Osteoblast (primary cell): ENCODE measurements at places on chromosomes 4 and X.
A peak's percentile ranks its signal among the peaks of the same experiment; 100 is the strongest.

DNA sequence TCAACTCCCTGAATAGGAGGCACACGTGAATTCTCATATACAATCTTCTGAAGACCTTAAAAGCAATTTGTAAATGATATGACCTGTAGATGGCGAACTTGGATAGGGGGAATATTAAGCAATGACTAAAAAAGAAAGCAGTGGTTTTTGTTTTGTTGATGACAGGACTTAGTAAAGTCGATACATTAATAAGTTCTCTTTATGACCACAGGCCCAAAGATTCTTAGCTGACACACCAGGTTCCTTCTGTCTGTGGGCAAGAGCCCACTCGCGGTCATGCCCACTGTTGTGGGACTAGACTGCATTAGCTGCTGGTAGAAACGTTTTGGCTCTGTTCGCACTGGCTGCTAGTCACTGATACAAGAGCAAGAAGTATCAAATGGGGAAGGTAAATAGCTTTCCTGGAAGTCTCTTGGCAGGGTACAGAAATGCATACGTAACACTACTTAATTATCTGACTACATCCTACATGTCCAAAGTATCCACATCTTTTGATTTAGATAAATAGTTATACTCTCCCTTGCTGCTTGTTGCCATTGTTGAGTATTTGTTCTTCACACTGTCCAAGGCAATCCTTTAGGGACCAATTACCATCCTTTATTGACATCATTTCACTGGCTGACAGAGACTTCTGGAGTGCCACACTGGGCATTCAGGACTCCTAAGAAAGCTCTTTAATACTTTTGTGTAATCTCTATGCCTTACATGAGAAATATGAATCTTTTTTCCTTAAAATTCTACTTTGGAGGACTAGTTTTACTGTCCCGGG is 31.0 kb downstream of the ALPK1 start:
- DNase-seq = peak; percentile 26

- no peak for DNase-seq
Observed at GRCh38 chr4:143347484-143348111, 10.9 kb downstream of the GAB1 start.

DNA sequence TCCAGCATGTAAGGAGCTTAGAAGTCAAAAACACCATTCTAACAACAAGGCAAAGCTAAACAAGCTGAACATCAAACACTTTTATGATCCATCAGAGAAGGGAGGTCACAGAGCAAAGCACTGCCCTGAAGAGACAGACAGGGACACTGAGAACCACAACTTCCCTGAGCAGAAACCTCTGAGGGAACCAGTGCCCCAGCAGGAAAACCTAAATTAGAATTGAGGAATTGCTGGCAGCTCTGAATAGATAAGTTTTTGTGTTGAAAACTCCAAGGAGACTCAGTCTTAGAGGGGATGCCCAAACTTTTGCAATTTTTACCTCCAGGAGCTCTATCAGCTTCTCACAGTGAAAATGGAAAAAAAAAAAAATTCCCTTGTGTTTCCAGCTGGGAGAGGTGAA is 83.0 kb upstream of the MAPK10 start:
- no peak for DNase-seq

DNA sequence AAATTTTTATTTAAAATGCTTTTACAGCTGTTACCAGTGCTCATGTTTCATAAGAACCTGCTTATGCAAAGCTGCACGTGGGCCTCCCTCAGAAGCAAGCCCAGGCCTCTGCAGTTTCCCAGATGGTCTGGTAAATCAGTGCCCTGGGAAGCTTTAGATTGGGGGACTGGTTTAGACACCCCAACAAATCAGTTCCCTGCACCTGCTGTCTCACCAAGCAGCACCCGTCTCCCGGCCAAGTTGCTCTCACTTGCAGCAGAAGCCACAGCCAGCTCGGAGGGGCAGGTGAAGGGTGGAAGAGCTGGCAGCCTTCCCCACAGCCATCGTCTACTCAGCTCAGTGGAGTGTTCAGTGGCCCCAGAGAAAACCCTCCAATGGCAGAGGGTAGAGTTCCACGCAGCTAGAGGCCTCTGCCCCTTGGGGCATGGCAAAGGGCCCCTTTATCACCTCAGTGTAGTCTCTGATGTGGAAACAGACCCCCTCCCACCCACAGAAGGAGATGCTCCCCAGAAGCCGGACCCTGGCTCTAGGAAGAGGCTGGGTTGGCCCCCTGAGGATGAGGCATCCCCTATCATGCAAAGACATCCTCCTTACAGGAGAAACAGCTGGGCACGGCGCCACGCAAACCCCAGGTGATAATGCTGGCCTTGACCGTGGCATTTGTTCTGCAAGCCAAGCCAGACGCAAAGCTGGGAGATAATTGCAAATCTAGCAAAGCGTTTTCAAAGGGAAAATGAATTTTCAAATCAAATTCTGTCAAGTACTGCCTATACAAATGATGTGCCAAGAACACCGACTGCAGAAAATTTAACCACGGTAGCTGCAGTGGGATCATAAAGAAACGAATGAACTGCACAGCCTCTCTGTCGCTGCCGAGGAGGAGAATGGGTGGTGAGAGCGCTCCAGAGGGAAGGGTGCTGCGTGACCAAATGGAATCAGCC is 51.9 kb downstream of the ZFYVE28 start:
- peak; percentile 51 for DNase-seq

DNA sequence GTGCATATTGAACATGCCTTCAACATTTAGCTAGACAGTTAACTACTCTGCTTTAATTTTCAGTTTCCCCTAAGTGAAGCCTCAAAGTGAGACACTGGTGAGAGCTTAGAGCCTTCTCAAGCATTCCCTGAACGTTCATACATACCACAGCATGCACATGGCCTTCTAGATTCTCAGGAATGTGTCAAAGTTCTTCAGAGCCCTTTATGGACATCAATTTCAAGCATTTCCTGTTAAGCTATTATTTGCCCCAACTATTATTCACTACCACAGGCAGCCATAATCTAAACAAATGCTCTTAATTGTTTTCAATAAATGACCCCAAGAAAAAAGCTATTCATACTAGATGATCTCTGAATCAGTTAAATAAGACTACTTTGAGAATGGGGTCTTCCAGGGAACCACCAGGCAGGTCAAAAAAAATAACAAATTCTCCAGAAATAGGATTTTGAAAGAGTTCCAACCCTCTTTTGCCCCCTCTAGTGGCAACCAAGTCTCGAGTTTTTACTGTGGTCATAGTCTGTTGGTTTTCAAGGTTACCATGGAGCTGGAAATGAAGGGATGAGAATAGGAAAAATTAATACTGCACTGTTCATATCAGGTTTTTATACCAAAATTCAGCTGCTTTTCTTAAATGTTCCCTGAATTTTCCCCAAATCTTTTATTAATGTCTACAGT is 235.4 kb downstream of the RAB28 start:
- DNase-seq = no peak

DNA sequence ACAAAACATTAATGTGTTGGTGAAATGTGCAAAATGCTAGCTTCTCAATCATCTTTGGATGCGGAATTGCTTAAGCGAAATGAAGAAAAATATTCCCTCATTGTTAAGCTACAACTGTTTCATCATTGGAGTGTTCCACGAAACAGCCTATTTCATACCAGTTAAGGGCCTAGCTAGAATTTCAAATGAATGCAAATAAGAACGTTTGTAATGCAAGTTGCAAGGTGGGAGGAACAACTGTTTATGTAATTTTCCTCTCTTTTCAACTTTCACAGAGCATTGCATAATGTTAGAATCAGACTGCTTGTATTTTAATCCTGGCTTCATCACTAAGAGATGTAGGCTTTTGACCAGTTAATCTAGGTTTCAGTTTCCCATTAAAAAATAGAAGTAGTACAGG is 480.1 kb downstream of the IL1RAPL1 start:
- DNase-seq = no peak

DNA sequence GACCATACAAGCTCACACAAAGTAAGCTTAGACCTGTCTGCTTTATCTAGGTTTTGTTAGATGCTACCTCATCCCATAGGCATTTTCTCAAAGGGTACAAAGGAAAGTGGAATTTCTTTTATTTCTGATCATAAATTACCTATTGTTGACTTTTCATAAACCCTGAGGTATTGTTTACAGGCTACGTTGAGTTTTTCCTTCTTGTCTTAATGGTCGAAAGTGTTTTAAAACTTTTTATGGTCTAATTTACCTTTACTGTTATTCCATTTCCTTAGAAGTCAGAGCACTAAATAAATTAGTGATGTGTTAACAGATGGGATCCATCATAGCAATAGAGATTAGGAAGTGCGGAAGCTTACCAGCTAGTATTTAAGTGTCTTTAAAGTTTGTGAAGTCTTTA is 159.2 kb upstream of the GABRA2 start:
- no peak for DNase-seq

GRCh38 chr4:94550352-94550751 is 98.6 kb downstream of the PDLIM5 start:
- DNase-seq = no peak

GRCh38 chrX:56794404-56795230 is 65.6 kb downstream of the NBDY start:
- DNase-seq = no peak

GRCh38 chr4:138736362-138736761 is 279.2 kb upstream of the NOCT start:
- DNase-seq = peak; percentile 81

DNA sequence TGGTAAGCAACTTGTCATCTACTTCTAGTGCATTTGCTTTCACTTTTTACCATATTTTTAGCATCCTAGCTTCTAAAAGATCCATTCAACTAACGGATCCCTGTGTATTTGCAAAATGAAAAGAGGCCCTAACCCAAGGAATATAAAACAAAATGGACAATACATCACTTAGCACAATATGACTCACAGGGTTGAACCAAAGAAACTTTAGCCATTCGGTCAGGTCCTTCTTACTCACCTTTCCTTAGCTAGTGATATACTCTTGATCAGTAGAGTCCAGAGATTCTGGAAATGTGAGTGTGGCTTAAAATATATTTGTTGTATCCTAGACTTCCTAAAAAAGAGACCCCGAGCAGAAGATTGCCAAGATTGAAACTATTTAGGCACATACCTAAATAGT is 19.5 kb downstream of the TMPRSS11E start:
- no peak for DNase-seq
